ENCODE measurements at places on chromosomes 2 and 18. TPM values are rescaled to one million over a fixed set of nuclear protein-coding genes. Genes with fewer than 3 reads are reported as not detected.

The PDE11A gene
- polyA plus RNA-seq = 4.6 TPM

The KCNJ3 gene
- polyA plus RNA-seq = 6.9 TPM

The MAPK4 gene
- 8.5 TPM for polyA plus RNA-seq

The RAB6D gene
- polyA plus RNA-seq = 1.1 TPM

The LRP1B gene
- 0.95 TPM for polyA plus RNA-seq

The CCDC85A gene
- polyA plus RNA-seq = 1.8 TPM

The RAD51AP2 gene
- 0.32 TPM for polyA plus RNA-seq

The FBXO48 gene
- polyA plus RNA-seq = 2.5 TPM

The DCC gene
- 13.7 TPM for polyA plus RNA-seq

The SPHKAP gene
- 6.6 TPM for polyA plus RNA-seq

The ERFE gene
- polyA plus RNA-seq = 5.3 TPM

The GNAL gene
- 3.6 TPM for polyA plus RNA-seq

The GFPT1 gene
- 36.6 TPM for polyA plus RNA-seq

The CRYBA2 gene
- not detected for polyA plus RNA-seq

The OTX1 gene
- polyA plus RNA-seq = not detected

The MAP2 gene
- 36.2 TPM for polyA plus RNA-seq

The WNT10A gene
- 1.1 TPM for polyA plus RNA-seq

The RNF152 gene
- 14.3 TPM for polyA plus RNA-seq
